ENCODE measurements at places on chromosomes 7 and 10.

GRCh38 chr7:13639396-13639795 is 350.1 kb downstream of the ETV1 start:
- no peak for DNase-seq

GRCh38 chr10:2222631-2223030 is 485.3 kb upstream of the ADARB2 start:
- DNase-seq: no peak

- DNase-seq: no peak
These were observed 238.2 kb downstream of the CELF2 start for GRCh38 chr10:11255796-11256444.

GRCh38 chr7:134513169-134513752 is 14.1 kb upstream of the AKR1B10 start:
- DNase-seq: peak; percentile 22

DNA sequence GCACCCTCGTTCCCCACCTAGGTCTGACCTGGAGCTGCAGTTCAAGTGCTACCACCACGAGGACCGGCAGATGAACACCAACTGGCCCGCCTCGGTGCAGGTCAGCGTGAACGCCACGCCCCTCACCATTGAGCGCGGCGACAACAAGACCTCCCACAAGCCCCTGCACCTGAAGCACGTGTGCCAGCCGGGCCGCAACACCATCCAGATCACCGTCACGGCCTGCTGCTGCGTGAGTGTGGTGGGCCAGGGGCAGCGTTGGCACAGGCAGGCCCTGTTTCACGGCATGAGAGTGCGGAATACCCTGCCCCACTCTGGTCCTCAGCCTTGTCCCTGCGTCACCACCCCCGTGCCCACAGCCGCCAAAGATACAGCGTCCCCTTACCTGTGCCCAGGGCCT is 46.6 kb upstream of the PPIF start:
- DNase-seq: no peak

- DNase-seq: no peak
These were observed 141.6 kb upstream of the WNT16 start for GRCh38 chr7:121187222-121187621.

DNA sequence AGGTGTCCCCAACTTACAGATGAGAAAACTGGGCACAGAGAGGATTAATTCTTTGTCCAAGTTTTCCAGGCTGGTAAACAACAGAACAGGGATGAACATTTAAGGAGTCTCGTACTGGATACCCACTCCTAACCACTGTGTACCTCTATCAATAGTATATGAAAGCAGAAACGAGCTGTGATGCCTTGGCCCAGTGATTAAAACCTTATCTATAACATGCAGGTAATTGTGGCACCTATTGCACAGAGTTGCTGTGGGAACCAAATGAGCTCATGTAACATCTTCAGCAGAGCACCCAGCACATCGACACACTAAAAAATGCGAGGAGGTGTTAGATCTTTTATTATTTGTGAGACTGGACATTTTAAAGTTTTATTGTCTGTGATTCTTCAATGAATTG is 1.6 kb downstream of the TMEM273 start:
- no peak for DNase-seq
